BJ (cell line): ENCODE measurements at places on chromosomes 13 and 19. TPM values are rescaled to one million over a fixed set of nuclear protein-coding genes. Genes with fewer than 3 reads are reported as not detected.

GRCh38 chr19:4988770-4989251, 19.9 kb downstream of the KDM4B start:
- DNase-seq = peak; percentile 53

- DNase-seq = no peak
These were observed 90.5 kb downstream of the C13orf42 start for GRCh38 chr13:51020600-51020999.

- DNase-seq = no peak
These were observed 32.4 kb upstream of the CACNA1A start for GRCh38 chr19:13538601-13539253.

DNA sequence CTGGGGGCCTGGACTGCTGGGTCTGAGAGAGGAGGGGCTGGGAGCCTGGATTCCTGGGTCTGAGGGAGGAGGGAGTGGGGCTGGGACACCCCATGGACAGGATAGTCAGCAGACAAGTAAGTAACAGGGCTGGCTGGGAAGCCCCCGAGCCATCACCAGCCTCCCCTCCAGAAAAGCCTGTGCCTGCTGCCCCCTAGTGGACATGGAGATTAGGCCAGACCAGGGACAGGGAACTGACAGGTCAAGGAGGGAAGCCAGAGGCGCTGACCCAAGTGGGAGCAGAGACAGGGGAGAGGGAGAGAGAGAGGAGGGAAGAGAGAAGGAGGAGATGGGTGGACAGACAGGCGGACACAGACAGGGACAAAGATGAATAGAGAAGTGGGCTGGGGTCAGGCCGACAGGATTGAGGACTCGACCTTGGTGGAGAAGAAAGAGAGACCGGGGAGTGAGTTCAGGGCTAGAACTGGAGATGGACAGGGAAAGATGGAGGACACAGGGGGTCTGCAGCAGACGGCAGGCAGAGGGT, 6.7 kb upstream of the ERFL start:
- DNase-seq = no peak

GRCh38 chr19:33268162-33268991, 34.0 kb downstream of the CEBPA start:
- DNase-seq = no peak

GRCh38 chr13:110327051-110327721, 20.1 kb downstream of the COL4A2 start:
- DNase-seq = no peak

DNA sequence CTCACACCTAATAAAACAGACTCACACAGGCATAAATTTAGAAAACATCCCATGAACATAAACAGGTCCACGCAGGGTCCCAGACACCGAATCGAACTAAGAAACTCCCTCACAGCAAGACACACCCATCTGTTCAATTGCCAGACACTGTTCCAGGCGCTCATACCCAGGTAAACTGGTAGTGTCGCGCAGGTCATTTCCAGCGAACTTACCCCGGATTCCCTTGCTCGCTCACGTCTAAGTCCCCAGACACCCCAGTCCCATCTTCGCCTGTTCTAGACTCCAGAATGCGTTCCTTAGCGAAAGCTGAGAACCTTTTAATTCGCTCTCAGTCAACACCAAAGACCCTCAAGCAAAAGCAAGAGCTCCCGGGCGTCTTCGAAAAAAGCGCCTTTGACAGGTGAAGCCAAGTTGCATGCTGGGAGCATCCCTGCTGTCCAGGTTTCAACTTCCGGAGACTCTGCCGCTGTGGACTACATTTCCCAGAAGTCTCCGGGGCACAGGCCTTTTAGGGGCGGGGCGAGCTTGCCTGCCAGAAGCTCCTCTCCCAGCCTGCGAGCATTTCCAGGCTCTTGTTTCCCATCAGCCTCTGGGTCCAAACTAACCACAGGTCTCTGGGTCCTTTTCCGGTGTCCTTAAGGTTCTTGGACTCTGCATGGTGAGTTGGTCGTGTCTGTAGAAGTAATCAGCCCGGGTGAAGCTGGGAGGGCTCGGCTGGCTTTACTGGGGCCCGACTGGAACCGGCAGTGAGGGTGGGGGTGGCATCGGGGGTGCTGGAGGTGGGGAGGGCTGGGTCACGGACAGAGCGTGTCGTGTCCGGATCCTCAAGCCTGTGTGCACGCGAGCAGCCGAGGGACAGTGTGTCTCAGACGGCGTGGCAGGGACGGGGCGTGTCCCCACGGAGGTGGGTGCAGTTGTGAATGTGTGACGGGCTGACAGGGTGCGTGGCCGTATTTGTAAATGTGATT, at the start of gene ZNF283:
TSS of gene ZNF283 (plus strand) at position 535 of the 968 bp plus-strand sequence. CDS start 6,184 bp downstream, outside the sequence.
- DNase-seq = peak; percentile 53

GRCh38 chr13:51747438-51748434, 56.2 kb downstream of the DHRS12 start:
- DNase-seq = no peak

GRCh38 chr13:97319113-97319720, 97.1 kb downstream of the MBNL2 start:
- no peak for DNase-seq

DNA sequence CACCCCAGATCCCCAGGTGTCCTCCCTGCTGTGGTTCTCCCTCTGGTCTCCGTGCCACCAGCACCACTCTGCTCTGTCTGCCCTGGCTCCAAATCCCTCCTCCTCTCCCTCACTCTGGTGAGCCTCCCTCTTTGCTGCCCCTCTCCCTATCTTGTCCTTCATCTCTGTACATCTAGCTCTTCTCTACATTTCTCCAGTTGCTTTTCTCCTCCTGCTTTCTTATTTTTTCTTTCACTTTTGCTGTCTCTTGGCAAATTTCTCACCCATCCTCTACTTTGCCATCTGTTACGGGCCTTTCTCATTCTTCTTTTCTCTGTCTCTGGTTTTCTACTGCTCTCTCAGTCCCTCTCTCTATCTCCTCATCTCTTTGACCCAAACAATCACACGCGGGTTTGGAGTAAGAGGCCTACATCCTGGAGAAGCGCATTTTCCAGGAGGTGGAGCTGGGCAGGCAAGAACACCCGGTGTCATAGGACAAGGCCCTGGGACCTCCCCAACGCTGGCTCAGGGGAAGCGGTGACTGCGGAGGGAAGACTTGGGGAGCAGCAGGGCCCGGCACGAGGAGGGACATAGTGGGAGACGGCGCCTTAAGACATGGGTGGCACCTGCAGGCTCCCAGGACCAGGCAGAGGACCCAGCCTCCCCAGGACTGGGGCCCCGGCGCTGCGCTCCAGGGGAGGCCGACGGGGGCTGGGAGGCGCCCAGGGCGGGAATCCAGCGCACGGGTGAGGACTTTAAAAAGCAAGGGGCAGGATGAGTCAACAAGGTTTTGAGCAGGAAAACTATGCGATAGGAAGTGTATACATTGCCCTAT, 9.9 kb downstream of the ZNF611 start:
- no peak for DNase-seq

GRCh38 chr19:19866611-19867248, 1.0 kb downstream of the ZNF253 start:
- DNase-seq = no peak

- DNase-seq = no peak
These were observed 17.0 kb downstream of the SLC7A1 start for GRCh38 chr13:29578300-29579085.

- DNase-seq = no peak
These were observed 990 bp downstream of the MYO9B start for GRCh38 chr19:17076543-17076991.

- no peak for DNase-seq
These were observed 9.2 kb upstream of the GSX1 start for GRCh38 chr13:27783111-27783510.

GRCh38 chr13:95957331-95957730, 95.9 kb downstream of the UGGT2 start:
- no peak for DNase-seq

DNA sequence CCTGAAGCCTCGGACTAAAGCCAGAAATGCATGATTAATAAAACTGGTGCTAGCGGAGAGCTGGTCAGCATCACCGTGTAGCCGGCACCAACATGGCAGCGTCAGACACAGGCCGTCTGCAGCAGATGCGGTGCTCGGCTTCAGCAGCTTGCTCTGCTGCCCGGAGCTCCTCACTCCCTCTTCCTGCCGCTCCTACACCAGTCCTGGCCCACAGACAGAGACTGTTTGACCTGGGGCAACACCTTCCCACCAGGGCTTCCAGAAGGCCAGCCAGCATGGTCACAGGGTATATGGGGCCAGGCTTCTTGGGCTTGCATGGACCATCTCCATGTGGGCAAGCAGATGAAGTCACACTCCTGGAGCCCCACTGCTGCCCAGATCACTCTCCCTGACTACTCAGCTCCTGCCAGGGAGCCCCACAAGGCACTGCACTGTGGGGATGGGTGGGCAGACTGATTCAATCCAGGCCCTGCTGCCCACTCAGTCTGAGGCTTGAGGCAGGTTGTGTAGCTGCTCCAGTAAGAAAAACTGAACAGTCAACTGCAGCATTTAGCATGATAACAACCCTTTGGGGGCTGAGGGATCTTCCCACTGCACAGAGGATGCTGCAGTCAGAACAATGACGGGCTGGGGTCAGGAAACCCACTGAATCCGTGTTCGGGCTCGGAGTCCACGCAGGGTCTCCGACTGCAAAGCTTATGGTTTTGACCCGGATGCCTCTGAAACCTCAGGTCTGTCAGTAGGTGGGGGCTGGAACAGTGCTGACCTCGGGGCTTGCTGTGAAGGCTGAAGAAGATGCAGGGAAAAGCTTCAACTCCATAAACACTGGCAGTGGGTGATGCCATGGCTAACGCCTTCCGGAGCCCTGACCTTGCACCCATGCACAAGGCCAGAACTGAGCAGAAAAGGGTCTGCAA, 45.6 kb downstream of the CEBPG start:
- no peak for DNase-seq

- no peak for DNase-seq
These were observed 4.1 kb upstream of the PSMD8 start for GRCh38 chr19:38370299-38370698.

GRCh38 chr19:50556282-50557008, 11.8 kb downstream of the LRRC4B start:
- DNase-seq = peak; percentile 4

GRCh38 chr13:100540621-100541020, 48.0 kb downstream of the GGACT start:
- no peak for DNase-seq

GRCh38 chr13:60852886-60853285, 455.9 kb downstream of the TDRD3 start:
- no peak for DNase-seq

- peak; percentile 64 for DNase-seq
These were observed 27.0 kb upstream of the METTL21C start for GRCh38 chr13:102721800-102722231.

DNA sequence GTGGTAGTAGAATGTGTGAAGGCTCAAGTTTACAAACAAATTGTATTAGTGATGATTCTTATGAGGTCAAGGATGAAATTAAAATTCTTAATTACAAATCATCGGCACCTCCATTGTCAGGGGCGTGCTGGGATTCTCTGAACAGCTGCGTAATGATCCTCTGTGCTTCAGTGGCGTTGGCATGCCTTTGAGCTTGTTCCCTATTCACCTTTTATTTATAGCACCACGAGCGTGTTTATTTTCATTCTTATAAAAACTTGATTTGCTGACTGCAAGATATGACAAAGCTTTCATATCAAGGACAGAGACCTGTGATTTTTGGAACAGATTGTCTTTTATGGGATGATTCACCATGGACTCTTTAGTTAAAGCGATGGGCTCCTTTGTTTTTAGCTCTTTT, 18.2 kb upstream of the UBL3 start:
- DNase-seq = no peak

DNA sequence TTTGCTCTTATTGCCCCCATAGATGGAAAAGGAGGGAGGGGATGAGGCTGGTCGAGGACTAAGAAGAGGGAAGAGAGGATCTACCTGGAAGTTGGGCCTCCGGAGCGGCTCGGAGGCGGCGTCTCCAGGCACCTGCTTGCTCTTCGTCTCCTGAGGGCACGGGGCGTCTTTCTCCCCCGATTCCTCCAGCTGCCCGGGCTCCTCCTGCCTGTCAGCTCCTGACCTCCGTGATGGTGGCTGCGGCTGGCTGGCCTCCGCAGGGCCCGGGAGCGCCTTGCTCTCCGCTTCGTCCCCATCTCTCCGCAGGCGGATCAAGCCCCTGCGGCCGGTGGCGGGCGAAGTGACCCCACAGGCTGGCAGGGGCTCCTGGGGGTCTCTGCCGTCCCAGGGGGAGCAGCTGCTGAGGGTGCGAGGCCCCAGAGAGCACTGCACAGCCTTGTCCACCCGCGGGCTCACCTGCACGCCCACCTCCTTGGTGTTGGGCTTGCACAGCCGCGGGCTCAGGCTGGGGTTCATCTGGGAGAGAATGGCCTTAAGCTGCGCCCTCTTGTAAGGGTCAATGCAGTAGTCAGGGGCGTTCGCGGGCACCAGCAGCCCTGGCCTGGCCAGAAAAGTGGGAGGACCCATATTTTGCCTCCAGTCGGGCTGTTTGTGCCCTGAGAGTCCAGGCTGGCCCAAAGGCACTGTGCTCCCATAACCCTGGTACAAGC, 3.8 kb downstream of the ZAR1L start:
- no peak for DNase-seq

- DNase-seq = no peak
These were observed 37.0 kb upstream of the EEF1AKMT1 start for GRCh38 chr13:20810808-20811207.

GRCh38 chr19:42552086-42553065, 24.1 kb upstream of the CEACAM1 start:
- no peak for DNase-seq

DNA sequence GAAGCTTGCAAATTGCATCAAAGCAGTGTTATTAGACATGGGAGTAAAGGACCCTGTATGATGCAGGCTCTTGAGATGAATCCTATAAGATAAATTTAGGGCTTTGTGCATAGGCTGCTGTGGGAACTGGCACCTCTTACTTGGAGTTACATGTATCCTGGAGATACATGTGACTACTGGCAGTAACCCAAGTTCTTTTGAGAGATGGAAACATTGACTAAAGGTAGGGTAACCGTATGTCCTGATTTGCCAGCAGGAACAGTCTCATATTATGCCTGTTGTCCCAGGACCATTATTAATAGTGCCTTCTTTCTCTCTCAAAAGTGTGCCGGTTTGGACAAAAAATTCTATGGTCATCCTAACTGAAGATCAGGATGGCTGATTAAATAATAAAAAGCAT, 195.4 kb downstream of the LACC1 start:
- DNase-seq = no peak

- DNase-seq = no peak
These were observed 471 bp downstream of the DACH1 start for GRCh38 chr13:71866335-71867130.

- DNase-seq = no peak
These were observed 246.6 kb upstream of the MAB21L1 start for GRCh38 chr13:35723053-35723461.

DNA sequence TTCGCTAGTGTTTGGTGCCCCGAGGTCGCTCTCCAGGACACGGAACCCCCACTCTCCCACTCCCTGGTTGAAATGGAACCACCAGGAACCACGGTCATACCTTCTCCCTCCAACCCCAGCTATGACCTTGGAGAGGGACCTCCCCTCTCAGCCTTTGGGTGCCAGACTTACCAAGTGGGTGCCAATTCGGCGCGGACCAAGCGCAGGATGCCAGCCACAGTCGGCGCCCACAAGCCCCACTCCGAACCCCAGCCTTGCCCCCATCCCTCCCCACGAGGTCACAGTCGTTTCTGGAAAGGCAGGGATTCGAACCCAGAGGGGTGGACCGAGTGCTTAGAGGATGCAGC, 910 bp downstream of the PDE4C start:
- no peak for DNase-seq

Gene S1PR4
- polyA plus RNA-seq = not detected in 2 replicates

Gene TTYH1
- polyA plus RNA-seq = not detected in 2 replicates

Gene ZNF546
- 1.4 and 1.9 TPM in 2 replicates for polyA plus RNA-seq

Gene LENG9
- 1.4 and 2.0 TPM in 2 replicates for polyA plus RNA-seq

Gene PRR12
- 0.42 and 0.43 TPM in 2 replicates for polyA plus RNA-seq

Gene STK24
- 32.8 and 36.7 TPM in 2 replicates for polyA plus RNA-seq

Gene PRRG2
- 0.12 and 0.13 TPM in 2 replicates for polyA plus RNA-seq

Gene LGALS14
- polyA plus RNA-seq = not detected in 2 replicates

Gene ARRDC2
- polyA plus RNA-seq = 4.5 and 6.0 TPM in 2 replicates

Gene PRKCG
- polyA plus RNA-seq = not detected in 2 replicates
